ENCODE measurements at places on chromosomes 16 and 17.

- DNase-seq: peak; percentile 83
These were observed 58.3 kb downstream of the SPACA3 start for GRCh38 chr17:33049781-33050414.

GRCh38 chr17:63555500-63556156 is 5.4 kb downstream of the DCAF7 start:
- DNase-seq: no peak

GRCh38 chr16:80993307-80993706 is 13.4 kb downstream of the CMC2 start:
- no peak for DNase-seq

- no peak for DNase-seq
These were observed 39.1 kb downstream of the DHX38 start for GRCh38 chr16:72132726-72133125.

DNA sequence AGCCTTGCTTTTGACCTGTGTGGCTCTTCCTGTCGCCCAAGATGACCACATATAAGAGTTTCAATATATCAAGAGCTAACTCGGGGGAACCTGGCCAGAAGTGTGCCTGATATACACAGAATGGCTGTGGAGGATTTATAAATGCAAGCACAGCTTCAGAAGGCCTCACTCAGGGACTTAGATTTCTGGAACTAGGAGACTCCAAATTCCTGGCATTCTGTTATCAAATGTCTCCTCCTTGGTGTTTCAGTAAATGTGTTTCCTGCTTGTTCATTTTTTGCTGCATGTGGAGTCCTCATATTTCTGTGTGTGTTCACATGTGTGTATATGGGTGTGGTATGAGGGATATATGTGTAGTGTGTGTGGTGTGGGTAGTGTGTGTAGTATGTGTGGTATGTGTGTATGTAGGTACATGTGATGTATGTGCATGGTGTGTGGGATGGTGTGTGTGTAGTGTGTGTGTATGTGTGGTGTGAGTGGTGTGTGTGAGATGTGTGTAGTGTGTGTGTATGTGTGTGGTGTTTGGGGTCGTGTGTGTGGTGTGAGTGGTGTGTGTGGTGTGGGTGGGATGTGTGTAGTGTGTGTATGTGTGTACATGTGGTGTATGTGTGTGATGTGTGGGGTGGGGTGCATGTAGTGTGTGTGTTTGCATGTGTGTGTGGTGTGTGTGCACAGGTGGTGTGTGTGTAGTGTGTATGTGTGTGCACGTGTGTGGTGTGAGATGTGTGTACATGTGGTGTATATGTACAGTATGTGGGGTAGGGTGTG is 981 bp upstream of the CD300H start:
- no peak for DNase-seq

DNA sequence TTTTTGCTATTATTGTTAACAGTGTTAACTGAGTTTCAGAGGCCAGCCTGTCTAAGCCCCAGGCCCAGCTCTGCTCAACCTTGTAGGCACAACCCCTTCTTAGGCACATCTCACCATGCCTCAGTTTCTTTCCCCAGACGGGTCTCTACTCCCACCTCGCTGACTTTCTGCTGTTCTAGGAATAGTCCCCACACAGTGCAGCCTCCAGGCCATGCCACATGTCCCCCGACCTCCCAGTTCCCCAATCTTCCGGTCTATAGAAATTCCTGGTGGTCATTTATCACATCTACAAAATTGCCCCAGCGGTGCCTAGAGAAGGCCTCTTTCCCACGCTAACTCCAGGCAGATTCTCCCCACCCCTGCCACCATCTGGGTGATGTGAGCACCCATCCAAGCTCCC is 34.8 kb downstream of the ADGRG5 start:
- DNase-seq: no peak

DNA sequence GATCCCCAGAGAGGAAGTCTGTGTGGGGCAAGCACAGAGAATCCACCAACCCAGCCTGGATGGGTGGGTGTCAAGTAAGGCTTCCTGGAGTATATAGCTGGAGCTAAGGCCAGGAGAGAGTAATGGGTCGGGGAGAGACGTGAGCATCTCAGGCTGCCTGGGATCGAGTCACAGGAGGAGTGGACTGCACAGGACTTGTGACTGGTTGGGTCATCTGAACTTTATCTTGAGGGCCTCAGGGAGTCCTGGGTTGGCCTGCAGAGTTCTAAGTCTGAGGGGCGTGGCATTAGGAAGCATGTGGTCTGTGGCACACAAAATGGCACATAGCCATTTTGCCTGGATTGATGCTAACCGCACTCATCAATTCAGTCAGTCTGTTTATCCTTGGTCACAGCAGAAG is 1.5 kb downstream of the PLA2G15 start:
- DNase-seq: no peak

- no peak for DNase-seq
These were observed 3.6 kb downstream of the RNF112 start for GRCh38 chr17:19414396-19415280.

GRCh38 chr16:24700549-24701392 is 28.7 kb upstream of the TNRC6A start:
- no peak for DNase-seq

GRCh38 chr16:12339686-12340085 is 363.2 kb downstream of the SNX29 start:
- no peak for DNase-seq

DNA sequence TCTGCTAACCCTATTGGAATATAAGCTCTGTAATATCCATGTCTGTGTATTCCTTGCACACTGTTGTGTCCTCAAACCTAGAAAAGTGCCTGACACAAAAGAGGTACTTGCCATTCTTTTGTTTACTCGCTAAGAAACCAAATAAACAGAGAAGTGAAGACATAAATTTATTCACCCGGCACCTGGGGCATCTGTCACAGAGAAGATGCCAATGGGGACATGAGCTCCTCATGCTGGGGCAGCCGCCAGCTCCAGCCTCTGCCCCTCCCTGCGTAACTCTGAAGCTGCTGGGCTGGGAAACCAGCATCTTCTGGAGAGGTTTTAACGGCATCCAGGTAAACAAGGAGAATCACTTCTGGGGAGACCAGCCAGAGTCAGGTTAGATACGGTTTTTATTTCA is 15.1 kb upstream of the CDRT4 start:
- DNase-seq: no peak

DNA sequence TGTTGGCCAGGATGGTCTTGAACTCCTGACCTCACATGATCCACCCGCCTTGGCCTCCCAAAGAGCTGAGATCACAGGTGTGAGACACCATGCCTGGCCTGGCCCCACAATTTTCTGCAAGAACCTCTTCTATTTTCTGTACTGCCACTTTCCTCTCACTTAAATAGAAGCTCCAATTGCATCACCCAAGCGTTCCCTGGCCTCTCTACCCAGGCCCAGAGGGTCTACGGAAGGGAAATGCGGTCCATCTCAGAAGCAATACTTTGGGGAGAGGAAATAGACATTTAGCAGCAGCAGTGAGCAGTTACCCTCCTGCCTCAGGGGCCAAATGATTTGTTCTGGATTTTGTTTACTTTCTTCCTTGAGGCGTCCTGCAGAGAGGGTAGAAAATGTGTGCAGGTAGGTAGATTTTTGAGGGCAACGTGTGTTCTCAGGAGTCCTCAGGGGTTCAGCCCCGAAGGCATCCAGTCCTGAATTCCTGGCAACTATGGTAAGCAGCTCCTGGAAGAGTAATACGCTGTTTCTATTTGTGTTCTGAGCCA is 11.0 kb downstream of the SLC6A4 start:
- no peak for DNase-seq

Measured in D341Med (cell line).